ENCODE measurements at places on chromosomes 2 and 18.

GRCh38 chr2:179141206-179141605, 91.3 kb upstream of the CCDC141 start:
- no peak for DNase-seq

GRCh38 chr18:63290166-63290820, 29.3 kb downstream of the BCL2 start:
- DNase-seq: no peak

GRCh38 chr18:48676346-48676745, 137.5 kb downstream of the CTIF start:
- DNase-seq: no peak

- no peak for DNase-seq
These were observed 968.5 kb downstream of the BCL11A start for GRCh38 chr2:59584958-59585357.

DNA sequence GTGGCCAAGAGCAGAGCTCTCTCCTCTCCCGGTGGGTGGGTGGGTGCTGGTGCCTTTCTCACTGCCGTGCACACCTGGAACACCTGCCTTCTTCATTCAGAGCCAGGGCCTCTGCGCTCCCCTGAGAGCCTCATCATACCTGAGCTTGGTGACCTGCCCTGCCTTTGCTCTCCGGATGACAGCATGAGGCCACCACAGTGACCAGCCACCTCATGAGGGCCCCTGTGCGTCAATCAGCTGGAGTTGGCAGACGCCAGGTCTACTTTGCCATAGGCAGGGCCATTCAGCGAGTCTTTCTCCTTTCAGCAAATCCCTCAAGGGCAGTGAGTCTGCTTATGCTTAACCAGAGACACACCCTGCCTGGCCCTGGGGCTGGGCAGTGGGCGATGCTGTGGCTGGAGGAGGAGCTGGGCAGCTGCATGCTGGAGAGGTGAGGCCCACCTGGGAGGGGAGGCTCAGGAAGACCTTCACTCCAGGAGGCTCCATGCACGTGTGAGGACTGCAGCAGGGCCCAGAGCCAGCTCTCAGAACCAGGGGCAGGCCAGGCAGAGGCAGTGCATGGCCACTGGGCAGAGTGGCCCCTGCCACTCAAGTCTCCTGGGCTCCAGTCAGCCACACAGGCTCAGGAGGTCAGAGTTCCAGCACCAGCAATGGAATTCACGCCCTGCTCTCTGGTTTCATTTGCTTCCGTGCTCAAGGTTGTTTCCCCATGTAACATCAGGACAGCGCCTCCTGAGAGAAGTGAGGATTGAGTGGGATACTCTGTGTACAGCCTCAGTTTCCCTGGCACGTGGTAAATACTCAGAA, 417.5 kb upstream of the MYT1L start:
- DNase-seq: no peak

DNA sequence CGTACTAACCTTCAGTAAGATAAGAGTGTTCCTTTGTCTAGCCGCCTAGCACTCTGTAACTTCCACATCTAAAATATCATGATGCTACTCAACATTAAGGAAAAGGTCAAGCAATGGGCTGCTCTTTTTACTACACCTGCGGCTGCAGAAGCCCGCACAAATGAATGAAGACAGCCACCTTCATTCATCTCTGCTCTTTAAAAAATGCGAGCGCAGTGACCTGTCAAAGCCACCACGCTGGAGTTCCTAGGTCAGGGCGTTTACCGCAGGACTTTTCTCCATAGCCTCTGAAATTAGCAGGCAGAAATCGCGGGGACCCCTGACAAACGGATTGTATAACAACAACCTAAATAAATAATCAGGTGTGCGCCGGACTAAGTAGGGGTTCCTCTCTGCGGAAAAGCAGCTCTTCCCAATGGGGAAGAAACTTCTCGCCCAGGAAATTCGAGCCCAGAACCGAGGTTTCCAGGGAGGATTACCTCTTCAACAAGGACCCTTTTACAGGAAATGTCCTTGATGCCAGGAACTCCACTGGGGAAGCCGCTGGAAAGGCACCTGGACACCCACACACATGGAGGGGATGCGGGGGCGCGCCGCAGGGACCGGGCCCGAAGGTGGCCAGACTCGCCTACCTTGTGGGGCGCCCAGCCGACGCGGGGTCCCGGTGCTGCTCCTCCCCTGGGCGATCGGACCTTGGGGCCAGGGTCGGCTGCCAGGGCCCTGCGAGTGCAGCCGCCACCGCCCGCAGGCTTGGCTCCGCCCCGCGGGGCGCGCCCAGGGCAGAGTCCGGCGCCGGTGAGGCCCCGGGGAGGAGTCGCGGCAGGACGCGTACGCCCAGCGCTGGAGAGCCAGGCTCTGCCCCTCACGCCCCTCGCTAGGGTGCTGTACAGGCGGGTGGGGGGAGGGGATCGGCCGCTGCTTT, at the start of gene CCDC68:
CCDC68 (minus strand) TSS at position 758 of the 922 bp plus-strand sequence. CDS start 16,670 bp downstream, outside the sequence.
- DNase-seq: no peak

- DNase-seq: no peak
These were observed 278.8 kb upstream of the SESTD1 start for GRCh38 chr2:179543361-179543901.

DNA sequence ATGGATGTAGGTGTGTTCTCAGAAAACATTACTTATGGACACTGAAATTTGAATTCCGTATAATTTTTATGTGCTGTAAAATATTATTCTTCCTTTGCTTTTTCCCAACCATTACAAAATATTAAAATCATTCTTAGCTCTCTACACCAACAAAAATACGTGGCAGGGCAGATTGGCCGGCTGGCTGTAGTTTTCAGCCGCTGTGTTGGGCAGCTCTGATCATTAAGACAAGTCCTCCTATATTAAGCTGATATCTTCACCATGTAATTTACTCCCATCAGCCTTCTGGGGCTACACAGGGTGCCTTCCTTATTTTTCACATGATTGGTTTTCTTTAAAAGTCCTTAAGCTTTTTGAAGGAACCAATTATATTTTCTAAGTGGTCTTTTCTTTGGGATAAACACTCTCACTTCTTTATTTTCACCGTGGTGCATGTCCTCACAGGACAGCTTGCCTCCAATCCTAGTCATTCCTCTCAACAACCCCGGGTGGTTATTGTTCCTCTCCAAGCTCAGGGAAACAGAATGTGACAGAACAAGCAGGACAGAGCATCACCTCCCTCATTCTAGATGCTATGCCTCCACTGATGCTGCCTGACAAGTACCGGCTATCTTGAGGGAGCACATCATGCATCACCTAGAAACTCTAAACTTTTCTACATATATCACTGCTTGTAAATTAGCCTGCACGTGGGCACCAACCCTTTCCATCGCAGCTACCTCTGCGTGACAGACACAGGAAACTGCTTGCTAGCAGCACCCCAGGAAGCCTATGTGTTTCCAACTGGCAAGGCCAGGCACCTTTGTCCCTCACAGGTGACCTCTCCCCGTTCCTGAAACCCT, 362.3 kb downstream of the MYCN start:
- no peak for DNase-seq

DNA sequence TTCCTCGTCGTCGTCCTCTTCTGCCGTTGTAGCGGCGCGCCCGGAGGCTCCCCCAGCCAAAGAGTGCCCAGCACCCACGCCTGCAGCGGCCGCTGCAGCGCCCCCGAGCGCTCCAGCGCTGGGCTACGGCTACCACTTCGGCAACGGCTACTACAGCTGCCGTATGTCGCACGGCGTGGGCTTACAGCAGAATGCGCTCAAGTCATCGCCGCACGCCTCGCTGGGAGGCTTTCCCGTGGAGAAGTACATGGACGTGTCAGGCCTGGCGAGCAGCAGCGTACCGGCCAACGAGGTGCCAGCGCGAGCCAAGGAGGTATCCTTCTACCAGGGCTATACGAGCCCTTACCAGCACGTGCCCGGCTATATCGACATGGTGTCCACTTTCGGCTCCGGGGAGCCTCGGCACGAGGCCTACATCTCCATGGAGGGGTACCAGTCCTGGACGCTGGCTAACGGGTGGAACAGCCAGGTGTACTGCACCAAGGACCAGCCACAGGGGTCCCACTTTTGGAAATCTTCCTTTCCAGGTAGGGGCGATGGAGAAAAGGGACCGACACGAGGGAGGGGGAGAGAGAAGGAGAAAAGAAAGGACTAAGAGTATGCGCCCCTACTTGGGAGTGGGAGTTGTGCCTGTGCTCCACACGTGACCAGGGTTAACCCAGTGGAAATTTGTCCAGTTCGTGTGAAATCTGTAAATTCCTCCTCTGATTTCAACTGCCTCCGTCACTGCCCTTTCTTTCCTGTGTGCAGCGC, 800 bp downstream of the HOXD13 start:
- no peak for DNase-seq

DNA sequence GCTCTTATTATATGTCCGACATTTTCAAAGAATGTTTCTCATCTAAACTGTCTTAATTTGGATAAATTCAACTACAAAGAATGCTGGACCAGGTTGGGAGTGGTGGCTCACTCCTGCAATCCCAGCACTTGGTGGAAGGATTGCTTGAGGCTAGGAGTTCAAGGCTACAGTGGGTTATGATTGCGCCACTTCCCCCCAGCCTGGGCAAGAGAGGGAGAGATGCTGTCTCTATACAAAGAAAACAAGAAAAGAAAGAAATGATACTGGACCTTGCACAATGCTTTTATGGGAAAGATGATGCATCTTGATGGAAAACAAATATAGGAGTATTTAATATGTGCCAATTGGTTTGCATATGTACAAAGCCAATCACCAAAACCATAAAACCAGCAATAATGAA, 296.7 kb downstream of the LPIN1 start:
- DNase-seq: no peak

DNA sequence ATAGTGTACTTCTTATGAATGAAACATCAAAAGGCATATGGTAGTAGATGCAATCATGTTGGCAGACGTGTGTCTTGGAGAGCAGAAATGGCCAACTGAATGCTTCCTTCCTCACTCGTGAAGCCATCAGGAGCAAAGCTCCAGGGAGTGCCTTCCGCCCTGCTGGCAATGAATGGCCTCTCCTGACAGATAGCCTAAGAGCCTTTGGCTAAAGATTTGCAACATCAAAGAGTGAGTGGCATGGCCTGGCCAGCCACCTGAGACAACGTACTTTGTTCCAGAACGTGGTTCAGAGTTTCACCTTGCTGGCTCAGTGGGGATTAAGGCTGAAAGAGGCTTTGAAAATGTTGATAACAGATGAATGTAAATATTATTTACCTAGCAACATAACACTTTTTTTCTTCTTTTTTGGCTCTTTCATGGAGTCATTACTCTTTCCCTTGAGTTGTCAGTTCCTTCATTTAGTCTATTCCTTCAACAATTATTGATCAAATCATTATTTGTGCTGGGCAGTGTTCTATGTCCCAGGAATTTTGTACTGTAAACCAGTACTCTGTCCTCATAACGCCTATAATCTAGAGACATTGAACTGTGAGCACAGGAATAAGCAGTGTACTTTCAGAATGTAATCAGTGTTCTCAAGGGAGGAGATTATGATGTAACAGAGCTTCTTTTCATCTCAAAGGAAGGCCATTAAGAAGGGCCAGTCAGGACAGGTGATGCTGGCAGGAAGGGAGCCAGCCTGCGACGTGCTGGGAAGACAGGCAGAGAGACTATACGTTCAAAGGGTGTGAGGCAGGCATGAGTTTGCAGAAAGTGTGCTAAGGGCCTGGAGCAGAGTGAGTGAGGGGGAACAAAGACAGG, 59.4 kb upstream of the SH3RF3 start:
- DNase-seq: no peak

DNA sequence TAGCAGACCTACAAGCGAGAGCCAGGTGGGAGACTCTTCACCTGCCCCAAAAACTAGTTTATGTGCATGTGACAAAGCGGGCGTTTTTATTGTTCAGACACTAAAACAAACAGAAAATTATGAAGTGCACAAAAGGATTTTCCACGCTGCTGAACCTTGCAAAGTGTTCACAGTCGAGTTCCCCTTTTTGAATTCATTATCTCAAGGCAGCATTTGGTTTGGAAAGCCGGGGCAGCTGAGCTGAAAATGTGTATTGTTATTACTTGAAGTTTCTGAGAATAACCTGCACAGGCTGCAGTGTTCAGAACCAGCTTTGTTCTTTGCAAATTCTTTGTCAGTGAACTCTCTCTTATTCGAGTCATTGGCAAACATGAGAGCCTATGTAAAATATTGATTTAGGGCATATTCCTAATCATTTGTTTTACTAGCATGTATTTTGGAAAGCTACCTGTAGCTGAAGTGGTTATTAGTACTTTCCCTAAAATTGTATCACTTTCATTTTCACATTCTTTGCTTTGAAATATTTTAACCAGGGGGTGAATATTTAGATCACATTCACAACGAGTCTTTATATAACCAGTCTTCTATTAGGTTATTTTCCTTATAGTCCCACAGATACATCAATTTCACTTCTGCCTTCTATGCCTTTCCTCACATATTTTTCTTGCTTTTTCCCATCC, 59.5 kb downstream of the LRRTM1 start:
- no peak for DNase-seq

DNA sequence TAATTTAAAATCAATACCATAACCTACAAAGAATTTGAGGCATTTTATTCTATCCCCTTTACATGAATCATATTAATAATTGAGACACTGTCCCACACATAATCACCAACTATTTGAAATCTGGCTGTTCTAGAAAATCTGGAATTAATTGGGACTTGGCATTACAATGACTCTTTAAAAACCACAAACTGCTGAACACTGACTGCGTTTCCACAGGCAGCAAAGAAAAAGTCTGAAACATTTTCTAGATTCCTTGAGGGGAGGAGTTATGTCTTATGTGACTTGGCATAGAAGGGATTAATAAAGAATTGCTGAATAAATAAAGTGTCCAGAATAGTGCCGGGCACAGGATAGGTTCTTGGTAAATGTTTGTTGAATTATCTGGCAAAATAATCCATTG, 61.4 kb downstream of the GPR39 start:
- DNase-seq: no peak

DNA sequence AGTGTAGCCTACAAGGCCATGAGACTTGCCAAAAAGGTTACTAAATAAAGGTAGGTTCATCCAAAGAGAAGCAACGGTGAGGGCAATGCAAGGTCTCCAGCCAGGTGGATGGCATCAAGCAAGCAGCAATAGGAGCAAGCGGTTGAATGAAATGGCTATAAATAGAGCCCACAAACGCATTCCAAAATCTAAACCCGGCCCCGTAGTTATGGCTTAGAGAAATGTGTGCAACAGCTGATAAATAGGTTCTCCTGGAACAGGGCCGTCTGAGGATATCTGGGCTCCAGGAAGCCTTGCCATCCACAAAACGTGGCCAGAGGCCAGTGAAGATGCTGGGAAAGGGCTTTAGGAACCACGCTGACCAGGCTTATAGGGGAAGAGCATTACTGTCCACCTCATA, 146.1 kb upstream of the PID1 start:
- no peak for DNase-seq

DNA sequence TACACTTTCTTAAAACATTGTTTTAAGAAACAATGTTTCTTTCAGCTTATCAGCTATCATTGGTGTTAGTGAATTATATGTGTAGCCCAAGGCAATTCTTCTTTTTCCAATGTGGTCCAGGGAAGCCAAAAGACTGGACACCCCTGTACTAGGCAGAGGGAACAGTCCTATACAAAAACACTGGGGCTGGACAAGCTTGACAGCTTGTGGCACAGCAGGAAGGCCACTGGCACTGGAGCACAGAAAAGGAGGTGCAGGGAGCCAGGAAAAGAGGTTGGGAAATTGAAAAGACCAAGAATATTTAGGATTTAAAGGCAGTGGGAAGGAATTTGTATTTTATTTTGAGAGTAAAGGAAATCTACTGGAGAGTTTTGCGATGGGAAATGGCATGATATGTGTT, 47.7 kb downstream of the SRD5A2 start:
- no peak for DNase-seq
